ENCODE measurements at places on chromosomes 7 and 10. TPM values are rescaled to one million over a fixed set of nuclear protein-coding genes. Genes with fewer than 3 reads are reported as not detected.

- no peak for DNase-seq
Measured at GRCh38 chr7:11702938-11703337, 129.1 kb downstream of the THSD7A start.

DNA sequence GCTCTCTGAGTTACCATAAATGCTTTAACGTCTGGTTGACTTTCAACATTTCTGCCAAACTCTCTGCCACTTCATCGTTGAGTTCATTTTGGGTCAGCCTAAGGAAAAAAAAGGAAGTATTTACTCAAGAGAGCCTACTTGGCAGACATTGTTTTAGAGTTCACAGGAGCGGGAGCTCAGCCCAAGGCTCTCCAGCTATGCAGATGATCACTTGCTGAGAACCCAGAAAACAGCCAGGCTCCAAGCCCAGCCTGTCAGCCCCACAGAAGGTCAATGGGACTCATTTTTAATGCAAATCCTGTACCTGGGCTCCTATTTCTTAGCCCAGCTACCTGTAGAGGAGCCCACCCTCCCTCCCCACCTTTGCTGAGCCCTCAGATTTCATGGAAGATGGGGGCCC, 45.5 kb downstream of the NOD1 start:
- peak; percentile 68 for DNase-seq

GRCh38 chr10:24344695-24345463, 135.9 kb downstream of the KIAA1217 start:
- DNase-seq: no peak

DNA sequence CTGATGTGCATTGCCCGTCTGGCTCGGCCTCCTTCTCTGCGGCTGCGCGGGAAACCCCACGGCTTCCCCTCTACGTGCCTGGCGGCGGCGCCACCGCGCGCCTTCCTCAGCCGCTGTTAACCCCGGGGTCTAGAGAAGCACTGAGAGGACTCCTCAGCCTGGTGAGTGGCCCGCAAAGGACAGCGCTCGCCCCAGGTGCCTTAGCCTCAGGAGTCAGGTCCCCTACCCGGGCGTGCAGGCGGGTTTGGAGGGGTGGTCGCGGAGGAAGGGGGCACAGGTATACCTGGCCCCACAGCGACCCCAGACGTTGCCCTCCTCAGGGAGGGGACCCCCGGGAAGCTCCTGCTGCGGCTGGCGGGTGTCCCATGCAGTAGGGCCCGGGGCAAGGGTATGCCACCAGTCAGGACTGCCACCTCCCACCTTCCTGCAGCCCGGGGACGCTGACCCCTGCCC, 51.0 kb downstream of the ARL5B start:
- DNase-seq: no peak

ACTL6B gene
- polyA plus RNA-seq: not detected

All from hindlimb muscle (tissue), 1 donor.